ENCODE measurements at places on chromosomes 13 and 19.

- no peak for DNase-seq
These were observed 42.1 kb downstream of the PCCA start for GRCh38 chr13:100130930-100131511.

DNA sequence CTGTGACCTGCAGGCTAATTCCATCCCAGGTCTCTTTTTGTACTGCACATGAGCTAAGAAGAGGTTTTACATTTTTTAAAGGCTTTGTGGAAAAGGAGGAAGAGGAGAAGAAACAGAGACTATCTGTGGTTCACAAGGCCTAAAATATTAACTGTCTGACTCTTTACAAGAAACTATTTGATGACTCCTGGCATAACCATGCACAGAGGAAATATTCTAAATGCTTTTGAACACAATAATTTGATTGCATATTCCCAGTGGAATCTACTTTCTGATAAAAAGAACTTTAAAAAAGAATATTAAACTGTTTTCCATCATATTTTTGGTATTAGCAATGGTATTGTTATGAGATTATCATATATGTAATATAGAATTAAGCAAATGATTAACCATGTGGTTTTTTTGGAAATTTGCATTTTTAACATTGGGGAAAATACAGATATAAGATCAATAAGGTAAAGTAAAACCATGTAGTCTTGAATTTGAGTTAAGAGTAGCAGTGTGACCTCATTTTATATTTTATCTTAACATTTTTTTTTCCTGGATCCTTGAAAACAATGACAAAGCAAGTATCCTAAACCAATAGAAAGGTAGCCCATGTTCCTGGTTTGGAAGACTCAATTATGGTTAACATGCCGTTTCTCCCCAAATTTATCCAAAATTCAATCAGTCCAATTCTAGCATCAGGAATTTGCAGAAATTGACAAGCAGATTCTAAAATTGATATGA, 251.0 kb downstream of the UQCRFS1 start:
- DNase-seq, result no peak

GRCh38 chr13:32430018-32430747, 2.3 kb upstream of the N4BP2L1 start:
- no peak for DNase-seq

DNA sequence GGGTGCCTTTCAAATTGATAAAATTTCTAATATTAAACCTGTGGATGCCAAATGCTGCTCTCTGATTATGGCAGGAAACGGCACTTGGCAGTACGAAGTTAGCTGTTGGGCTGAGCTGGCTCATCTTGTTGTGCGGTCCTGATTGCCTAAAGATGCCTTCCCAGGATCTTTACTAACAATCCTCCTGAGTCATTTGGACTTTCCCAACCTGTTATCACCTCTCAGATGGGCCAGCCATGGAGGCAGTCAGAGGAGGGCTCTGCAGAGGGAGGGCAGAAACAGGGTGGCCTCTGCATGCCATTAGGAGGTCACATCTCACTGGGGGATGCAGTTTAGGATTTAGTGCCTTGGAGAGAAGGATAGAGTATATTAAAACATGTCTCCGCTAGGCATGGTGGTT, 27.3 kb downstream of the ALOX5AP start:
- DNase-seq, result no peak

DNA sequence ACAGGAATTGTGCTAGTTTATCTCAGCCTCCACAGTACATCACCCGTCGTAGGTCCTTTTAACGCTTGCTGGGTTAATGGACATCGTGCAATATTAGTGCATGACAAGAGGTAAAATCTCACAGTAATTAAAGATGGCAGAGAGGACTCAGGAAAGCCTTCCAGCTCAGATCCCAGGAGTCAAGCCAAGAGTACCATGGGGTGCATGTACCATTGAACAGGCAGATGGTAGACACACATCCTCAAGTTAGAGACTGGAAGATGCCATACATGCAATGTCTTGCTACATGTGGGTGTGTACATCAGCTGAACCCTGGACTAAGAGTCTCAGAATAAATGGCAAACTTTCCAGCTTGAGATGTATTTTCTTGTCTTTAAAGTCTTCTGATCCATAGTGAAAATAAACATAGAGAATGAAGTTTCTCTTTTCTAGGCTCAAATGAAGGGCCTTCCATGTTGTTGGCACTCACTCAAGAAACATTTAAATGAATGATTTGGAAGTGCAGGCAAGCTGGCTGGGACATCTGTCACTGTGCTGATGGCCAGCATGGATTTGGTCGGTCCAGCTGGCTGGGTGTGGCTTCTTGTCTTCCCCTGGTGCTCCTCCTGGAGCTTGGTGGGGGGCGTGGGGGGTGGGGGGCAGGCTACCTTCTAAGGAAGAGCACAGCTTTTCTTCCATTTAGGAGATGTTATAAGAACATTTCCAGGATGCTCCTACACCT, 290.9 kb upstream of the MAB21L1 start:
- no peak for DNase-seq

DNA sequence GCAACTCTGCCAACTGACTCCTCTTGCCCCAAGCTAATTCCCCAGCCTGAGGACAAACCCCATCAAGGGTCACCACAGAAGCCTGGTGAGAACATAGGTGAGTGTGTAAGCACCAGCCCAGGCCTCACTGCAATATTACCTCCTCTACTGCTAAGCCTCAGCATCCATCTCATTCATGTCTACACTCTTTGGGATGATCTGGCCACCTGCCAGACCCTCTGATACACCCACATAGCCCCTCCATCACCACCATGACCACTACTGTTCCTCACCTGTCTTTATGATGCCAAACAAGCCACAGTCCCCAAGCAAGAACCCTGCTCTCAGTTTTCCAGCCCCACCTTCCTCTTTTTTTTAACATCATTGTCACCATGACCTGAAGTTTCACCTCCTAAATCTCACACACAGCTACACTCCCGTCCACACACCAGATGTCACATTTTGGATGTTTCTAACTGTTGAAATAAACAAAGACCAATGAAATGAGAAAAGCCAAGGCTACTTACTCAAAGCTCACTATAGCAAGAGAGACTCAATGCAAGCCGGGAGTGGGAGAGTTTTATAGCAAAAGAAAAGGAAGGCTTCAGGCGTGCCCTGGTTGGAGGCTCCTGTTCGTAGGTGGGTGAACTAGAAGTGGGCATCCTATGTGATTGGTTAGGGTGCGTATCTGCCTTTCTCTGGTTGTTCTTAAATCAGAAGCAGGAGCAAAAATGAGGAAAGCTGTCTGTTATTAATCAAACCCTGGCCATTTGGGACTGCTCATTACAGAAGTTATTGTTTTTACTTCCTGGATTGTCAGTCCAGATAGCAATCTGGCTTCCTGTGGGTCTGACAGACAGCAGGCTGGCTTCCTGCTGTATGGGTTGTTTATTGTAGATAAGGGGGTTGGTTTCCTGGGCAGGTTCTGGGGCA, 2.0 kb downstream of the ZNF792 start:
- DNase-seq, result no peak

DNA sequence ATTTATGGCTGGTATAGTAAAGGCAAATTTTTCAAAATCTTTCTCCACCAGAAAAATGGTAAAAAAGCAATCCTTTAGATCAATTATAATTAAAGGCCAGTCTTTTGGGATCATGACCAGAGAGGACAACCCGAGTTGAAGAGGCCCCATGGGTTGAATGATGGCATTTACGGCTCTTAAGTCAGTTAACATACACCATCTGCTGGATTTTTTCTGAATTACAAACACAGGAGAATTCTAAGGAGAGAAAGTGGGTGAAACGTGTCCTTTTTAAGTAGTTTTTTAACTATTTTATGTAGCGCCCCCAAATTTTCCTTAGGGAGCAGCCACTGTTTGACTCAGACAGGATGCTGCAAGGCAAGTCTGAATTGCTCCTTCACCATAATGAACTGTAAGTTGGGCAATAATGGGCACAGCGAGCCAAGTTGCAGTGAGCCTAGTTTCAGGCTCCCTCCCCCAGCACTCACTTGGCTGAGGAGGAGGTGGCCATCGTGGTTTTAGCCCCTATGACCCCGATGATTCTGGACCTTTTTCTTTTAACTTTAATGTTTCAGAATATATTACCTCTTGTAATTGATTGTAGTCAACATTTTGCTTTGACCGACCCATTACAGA, 13.6 kb upstream of the ZNF611 start:
- DNase-seq, result peak; percentile 28

DNA sequence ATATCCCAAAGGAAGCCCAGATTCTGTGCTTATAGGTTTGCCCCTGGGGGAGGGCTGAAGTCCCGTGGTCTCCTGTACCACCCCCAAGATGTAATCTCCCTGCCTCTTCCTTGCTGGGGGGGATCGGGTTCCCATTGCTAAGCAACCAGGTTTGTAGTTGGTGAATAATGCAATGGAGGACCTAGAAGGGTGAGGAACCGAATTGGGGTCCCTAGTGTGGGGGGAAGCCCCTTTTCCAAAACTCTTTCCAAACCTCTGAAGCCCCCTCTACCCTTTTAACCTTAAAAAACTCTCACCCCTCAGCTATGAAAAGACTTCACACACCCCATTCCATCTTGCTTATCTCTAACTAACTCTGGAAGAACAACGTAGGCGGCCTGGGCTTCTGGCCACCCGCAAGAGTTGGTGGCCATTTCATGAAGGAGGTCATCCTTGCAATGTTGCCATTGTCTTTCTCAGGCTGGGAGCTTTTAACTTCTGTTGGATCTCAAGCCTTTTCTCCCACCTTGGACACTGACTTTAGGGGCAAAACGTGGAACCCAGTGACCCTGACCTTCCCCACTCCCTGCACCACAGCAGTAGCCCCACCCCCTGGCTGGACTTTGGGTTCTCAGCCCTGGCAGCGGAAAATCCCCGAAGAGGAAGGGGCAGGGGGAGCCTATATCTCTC, 661 bp downstream of the PALM3 start:
- DNase-seq, result no peak

GRCh38 chr19:12680034-12680433, 1.6 kb downstream of the DHPS start:
- DNase-seq, result no peak

GRCh38 chr19:17766543-17767131, 15.4 kb downstream of the FCHO1 start:
- peak; percentile 62 for DNase-seq

DNA sequence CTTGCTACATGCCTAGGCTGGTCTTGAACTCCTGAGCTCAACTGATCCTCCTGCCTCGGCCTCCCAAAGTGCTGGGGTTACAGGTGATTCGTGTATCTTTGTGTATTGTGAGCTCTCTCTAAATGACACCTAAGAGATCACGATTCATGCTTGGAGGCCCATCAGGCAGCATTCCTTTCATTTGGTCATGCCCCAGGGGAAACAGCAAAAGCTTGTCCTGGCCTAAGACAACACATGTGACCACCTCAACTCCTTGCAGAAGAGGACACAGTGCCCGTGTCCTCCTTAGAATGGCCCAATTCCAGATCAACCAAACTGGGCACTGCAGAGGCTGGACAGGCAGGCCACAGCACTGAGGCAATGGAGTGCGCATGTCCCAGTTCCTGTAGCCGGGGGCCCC, 32.5 kb downstream of the ZC3H4 start:
- no peak for DNase-seq

- peak; percentile 41 for DNase-seq
These were observed 38.7 kb downstream of the NFIX start for GRCh38 chr19:13033819-13034611.

DNA sequence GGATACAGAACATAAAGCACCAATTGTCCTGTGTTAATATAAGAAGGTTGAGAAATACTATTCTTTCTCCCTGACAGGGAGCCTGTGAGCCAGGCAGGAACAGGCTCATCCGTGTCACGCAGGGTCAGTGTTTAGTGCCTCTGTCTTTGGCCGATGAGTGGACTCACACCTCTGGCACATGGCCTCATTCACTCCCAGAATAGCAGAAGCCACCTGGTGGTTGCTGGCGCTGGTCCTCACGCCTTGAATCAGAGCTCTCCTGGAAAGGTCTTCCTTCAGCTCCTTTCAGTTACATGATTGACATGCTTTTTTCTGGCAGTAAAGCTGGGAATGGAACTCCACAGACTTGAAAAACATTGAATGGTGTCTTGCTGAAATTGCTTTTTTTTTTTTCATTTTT, 28.1 kb upstream of the SIAH3 start:
- DNase-seq, result peak; percentile 13

- no peak for DNase-seq
These were observed 1.1 kb downstream of the PDE4A start for GRCh38 chr19:10421240-10422045.

GRCh38 chr19:40756502-40757110, 5.6 kb downstream of the SNRPA start:
- DNase-seq, result no peak

DNA sequence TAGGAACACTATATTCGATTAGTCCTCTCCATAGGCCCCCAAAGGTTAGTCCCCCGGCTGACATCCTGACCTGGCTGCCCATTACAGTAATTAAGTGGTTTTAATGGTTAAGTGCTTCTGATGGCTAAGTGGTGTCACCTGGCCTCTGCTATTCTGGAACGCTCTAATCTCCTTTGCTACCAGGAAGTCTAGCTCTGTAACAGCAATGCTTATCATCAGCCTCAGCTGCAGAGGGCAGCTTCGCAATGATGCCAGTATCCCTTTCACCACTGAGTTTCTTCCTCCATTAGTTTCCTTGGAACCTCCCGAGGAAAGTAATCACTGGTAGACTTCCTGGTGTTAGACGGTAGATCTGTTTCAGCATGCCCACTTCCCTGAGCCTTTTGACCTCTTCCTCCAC, 8.6 kb upstream of the RNF6 start:
- no peak for DNase-seq

DNA sequence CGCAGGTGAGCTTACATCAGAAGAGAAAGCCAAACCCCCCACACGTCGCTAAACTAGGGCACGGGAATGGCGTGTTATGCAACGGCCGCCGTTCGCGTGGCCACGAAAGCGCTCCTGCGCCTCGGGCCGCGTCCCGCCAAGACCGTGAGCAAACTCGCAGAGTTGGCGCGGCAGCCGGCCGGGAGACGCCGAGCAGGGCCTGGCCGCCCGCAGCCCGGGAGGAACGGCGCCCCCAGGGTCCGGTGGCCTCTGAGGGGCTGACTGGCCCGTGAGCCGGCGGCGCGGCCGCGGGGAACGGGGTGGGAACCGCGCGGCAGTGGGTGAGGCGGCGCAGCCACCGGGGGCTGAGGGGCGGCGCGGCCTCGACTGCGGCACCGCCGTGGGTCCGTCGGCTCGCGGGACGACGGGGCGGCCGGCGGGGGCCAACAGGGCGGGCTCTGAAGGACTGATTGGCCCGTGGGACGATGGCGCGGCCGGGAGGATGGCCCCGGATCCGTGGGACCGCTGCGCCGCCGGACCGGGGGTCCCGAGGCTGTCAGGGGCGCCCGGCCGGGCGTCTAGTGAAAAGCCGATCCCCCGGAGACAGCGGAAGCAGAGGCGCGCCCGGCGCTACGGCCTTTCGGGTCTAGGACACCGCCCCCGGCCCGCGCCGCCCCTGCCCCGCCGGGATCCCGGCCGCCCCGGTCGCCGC, 903 bp downstream of the LATS2 start:
- peak; percentile 33 for DNase-seq

- no peak for DNase-seq
These were observed 31.4 kb upstream of the GGACT start for GRCh38 chr13:100619940-100620339.

DNA sequence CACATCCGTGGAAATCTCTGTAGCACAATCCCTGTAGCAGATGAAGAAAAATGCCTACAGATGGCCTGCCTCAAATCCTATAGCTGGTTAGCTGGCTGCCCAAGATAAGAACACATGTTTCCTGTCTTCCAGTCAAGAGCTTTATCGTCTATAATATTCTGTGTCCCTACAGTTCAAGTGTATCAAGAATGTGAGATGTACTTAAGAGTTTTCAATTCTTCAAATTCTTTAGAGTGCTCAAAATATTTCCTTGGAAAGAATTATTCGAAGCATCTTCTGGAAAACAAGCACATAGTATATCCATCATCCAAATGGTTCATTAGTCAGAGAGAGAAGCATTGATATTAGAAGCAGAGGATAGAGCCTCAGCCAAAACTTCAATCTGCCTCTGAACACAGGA, 239.8 kb downstream of the COG6 start:
- no peak for DNase-seq
